ENCODE measurements at places on chromosomes 3 and 15.

- DNase-seq: no peak
These were observed 51.7 kb upstream of the SLC4A7 start for GRCh38 chr3:27535809-27536392.

DNA sequence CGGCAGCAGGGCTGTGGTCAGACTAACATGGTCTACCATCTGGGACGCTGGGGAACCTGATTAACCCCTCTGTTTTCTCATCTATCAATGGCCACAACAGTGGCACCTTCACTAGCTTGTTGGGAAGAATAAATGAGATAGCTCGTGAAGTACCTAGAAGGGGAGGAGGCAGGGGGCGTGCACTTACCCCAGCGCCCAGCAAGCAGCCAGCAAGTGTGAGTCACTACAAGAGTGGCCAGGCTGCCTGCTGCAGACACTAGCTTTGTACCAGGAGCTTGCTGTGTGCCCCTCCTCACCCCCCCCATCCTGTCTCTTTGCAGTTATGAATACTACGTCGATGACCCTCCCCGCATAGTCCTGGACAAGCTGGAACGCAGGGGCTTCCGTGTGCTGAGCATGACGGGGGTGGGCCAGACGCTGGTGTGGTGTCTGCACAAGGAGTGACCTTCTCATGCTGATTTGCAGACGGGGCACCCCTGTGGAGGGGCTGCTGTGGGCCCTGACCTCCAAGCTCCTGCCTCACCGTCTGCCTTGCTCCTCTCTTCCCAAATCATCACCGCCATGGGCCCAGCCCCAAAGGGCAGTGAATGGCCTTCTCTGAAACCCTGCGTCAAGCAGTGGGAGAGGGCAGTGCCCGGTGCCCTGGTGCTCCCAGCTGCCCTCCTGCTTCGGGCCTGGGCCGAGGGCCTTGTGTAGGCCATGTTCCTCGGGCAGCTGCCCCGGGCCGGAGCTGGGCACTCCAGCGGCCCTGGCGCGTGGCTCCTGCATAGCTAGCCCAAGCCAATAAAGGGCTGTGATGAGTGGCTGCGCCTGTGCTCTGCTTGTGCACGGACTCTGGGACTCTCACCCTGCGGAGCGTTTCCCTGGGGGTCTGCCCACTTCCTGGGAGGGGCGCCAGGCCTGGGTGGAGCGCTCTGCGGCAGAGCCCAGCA, 2.6 kb upstream of the C15orf62 start:
- DNase-seq: no peak

GRCh38 chr3:25071846-25072245, 356.2 kb upstream of the RARB start:
- no peak for DNase-seq

GRCh38 chr3:35544976-35545375, 94.3 kb upstream of the ARPP21 start:
- DNase-seq: no peak

DNA sequence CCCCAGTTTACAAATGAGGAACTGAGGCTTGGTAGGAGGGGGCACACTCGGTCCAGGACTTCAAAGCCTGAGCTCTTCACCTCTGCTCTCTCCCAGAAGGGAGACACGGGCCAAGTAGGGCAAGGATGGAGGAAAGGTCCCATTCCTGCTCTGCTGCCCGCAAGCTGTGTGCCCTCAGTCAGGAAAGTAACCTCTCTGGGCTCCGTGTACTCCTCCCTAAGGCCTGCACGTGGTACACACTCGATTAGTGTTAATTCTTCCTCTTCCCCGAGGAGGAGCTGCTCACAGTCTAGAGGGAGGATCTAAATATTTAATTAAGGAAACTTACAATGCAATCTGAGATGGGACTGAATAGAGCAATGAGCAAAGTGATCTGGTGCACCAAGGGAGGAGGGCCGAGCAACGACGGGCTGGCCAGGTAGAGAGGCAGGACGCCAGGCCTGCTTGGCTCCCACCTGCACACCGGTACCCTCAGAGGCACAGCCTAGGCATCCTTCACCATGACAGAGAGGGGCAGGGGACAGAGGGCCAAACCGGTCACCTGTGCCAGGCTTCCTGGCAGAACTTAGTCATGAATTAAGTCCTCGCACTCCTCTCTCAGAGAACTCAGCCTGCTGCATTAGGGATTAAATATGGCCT, 47.2 kb upstream of the IQSEC1 start:
- no peak for DNase-seq

GRCh38 chr3:139764936-139765335, 87.2 kb upstream of the NMNAT3 start:
- no peak for DNase-seq

GRCh38 chr3:117106396-117106795, 396.8 kb downstream of the TUSC7 start:
- DNase-seq: no peak

DNA sequence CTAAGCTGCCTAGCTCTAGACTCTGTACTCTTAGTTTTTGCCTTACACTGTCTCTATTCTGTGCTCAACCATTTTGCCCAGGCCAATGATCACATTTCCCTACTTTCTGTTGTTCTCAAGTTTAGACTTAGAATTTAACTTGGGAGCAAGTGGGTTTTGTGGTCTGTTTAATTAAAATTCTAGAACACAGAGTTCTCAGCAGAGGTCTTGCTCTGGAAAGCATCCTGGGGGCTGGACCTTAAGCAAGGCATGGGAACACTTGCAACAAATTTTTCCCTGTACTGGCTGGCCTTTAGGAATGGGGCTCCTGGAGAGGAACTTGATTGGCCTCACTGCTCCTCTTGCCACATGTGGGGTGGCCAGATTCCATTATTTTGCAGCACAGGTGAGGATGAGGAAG, 236.3 kb upstream of the LRTM1 start:
- no peak for DNase-seq

All from hindlimb muscle (tissue), 1 donor.